ENCODE measurements at places on chromosomes 3 and 15.

- DNase-seq, result no peak
These were observed 48.3 kb upstream of the IQSEC1 start for GRCh38 chr3:13121553-13122001.

GRCh38 chr3:59150039-59150438 lies 100.2 kb upstream of the CFAP20DC start:
- no peak for DNase-seq

GRCh38 chr3:12965999-12966846 lies 107.0 kb downstream of the IQSEC1 start:
- no peak for DNase-seq

DNA sequence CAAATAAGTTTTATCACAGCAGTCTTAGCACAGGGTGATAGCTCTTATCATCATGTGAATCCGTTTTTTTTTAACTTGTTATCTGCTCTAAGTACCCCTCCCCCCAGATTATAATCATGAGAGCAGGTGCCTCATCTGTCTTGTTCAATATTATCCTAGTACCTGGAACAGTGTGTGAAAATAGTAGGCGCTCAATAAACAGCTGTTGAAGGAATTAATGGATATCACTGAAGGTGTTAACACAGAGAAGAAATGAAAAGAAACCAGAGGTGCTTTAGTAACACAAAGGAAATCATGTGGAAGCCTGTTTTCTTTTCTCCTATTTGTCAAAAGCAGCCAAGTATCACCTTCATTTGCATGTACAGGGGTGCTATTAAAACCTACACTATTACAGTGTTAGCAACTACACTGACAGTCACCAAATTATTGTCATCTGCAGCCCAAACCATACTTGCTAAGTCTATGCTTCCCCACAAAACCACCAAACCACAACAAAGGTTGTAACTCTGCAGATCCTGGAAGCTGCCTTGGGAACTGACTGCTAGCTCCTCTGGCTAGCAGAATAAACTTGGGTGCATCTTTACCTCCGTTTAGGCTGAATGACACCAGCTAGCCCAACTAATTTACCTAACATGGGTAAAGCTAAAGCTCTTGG lies 2.9 kb downstream of the XPC start:
- no peak for DNase-seq

DNA sequence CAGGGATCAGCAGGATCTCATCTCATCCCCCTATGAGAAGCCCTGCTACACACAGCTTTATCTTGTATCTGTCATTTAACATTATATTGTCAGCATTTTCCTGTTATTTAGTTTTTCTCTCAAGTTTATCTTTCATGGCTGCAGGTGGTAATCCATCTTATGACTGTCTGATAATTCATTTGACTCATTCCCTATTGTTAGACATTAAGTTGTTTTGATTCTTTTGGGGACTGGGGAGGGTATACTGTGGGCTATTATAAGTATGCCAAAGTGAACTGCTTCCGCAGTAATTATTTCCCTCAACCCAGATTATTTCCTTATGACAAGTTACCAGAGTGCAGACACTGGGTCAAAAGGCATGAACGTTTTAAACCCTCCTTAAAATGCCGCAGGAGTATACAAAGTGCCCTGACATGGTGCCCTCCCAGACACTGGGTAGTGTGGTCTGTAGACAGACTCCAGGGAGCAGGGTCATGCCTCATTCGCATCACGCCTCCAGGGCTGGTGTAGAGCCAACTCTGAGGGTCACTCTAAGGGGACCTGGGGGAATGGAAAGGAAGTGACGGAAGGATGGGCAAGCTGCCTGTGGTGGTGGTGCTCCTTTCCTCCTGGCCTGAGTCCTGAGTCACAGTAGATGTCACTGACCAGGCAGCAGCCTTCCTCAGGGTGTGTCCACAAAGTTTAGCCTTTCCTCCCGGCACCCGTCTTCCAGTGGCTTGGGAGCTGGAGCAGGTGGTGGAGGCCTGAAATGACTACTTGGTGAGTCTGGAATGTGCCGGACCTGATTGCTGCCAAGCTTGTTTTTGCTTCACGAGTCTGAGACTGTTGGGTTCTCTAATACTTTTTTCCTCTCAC lies 11.6 kb downstream of the GPR160 start:
- DNase-seq, result no peak

GRCh38 chr3:18379647-18380046 lies 45.5 kb downstream of the SATB1 start:
- no peak for DNase-seq

GRCh38 chr15:75577401-75578172 lies 1.5 kb downstream of the PTPN9 start:
- DNase-seq, result no peak

GRCh38 chr3:64271631-64272030 lies 46.4 kb upstream of the PRICKLE2 start:
- DNase-seq, result no peak

- no peak for DNase-seq
These were observed 534.9 kb upstream of the ARRDC4 start for GRCh38 chr15:97425596-97425995.

DNA sequence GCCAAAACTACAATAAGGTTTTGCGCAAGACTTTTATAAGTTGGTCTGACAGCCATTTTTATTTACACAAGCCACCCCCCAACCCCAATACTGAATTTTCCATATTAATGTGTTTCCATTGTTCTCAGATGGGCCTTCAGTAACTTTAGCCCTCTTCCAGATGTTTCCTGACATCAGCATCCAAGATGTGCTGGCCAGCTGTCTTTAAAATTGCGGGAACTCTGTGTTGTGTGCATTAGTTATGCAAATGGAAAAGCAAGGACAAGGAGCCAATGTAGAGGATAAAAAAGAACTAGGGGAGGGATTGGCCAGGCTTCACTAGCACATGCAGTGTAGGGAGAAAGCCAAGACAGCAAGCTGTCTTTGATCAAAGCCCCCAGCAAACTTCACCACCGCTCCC lies 45.4 kb downstream of the COMMD2 start:
- no peak for DNase-seq

- DNase-seq, result no peak
These were observed 80.9 kb downstream of the C3orf38 start for GRCh38 chr3:88230638-88231037.

DNA sequence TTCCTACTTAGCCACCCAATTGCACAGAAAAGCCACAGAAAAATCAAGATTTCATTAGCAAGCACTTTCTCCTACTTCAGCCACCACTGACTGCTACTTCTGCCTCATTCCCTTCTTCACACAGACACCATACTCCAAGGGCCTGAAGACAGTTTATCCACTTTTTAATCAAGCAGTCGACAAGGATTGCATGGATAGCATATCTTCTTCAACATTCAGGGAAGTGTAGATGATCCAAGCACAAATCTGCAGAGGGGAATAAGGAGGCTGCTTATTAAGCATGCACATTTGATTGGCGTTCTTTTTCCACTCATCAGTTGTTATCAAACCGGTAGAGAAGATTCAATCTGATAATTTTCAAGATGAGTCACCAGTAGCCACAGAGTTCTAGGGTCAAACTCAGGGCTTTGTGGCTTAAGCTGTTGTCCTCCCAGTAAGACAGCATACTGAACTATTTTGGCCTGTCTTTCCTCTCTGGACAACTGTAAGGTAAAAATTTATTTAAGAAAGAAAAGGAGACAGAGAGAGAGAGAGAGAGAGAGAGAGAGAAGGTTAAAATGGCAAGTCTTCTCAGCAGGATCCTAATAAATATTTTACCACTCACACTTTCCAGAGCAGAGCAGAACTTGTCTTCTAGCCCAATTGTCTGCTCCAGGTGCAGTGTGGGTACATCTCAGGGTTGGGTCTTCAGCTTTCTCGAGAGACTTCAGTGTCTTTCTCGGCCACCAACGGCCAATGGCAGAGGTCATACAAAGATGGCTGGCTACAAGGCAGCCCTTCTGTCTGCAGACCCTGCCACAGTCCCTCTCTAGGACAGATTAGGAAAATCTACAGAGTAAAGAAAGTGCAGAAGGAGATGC lies 80.6 kb upstream of the BHLHE40 start:
- no peak for DNase-seq

DNA sequence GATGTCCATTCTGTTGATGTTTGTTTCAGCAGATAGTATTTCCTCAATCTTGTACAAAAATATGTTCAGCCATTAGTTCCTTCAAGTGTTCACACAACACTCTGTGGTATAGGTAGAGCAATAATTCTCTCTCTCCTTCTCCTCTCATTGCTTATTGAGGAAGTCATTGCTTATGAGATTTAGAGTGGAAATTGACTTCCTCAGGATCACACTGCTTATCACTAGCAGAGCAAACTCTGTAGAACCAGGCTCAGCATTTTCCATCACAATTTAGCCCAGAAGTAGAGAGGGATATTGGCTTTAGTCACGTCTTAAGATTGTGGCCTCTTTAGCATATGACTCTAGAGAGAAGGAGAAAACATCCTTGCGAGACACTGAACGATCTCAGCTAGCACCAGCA lies 31.2 kb downstream of the RAB11A start:
- no peak for DNase-seq

GRCh38 chr3:178504128-178504527 lies 32.1 kb upstream of the KCNMB2 start:
- no peak for DNase-seq

DNA sequence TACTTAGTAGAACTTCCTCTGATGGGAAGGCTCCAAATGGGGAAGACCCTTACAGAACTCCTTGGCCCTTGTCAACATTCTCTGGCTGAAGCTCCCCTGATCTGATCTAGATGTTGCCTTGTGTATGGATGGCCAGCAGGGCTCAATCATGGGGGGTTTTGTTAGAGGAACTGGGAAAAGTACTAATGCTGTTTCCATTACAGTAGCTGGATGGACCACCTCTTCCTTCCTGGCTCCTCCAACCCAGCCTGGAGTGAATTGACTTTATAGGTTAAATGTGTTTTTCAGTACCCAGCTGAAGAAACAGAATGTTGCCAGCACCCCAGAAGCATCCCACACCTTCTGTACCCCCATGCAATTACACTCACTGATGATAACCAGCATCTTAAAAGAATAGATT lies 22.7 kb upstream of the CLEC3B start:
- no peak for DNase-seq

- peak; percentile 45 for DNase-seq
These were observed 101.6 kb downstream of the ZPLD1 start for GRCh38 chr3:102536456-102536855.

- DNase-seq, result no peak
These were observed 97.7 kb upstream of the ATP2B2 start for GRCh38 chr3:10602769-10603768.

DNA sequence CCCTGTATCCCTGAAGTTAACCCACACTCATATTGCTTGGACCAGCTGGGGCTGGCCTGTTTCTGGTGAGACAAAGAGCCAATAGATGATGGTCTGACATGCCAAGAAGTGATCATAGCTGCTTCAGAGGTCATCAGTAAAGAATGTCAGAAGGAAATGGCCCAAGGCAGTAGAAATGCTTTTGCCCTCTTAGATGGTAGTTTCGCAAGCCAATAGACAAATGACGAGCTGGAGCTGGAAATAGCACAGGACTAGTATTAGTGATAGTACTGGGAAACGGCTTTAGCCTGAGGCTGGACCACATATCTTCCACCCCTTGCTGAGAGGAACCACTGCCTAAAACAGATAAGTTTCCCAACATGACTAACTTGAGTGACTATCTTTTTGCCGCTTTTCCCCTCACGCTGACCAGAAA lies 176.1 kb upstream of the THBS1 start:
- no peak for DNase-seq

DNA sequence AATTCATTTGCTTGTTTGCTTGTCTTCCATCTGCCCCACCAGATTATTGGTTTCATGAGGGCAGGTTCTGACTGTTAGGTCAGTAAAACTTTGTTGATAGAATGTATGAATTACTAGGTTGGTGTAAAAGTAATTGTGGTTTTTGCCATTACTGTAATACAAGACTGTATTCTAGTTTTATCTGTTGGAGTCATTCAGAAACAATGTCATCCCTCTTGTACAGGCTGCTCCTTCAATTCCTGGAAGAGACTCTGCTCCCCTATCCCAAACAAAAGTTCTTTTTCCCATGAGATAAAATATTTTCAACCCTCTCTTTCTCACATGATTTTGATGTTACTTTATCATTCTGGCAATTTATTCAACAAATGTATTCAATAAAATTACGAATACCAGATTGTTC lies 115.0 kb downstream of the CHST2 start:
- DNase-seq, result no peak

DNA sequence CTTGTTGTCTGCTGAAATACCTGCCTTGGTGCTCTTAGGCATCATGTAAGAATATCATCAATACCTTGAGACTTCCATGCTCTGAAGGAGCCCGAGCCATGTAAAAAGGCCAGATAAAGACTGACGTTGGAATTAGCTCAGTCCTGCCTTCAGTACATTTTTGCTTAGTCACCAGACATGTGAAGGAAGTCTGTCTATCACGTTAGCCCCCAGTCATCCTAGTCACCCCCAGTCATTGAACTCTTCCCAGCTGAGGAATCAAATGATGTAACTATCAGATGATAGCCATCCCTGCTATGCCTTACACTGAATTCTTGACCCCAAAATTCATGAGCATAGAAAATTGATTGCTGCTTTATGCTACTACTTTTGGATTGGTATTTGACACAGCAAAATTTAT lies 351.2 kb upstream of the SGO1 start:
- DNase-seq, result no peak

- peak; percentile 58 for DNase-seq
These were observed at the start of gene SLCO3A1 for GRCh38 chr15:91853511-91853947. Gene SLCO3A1 (plus strand): TSS chr15:91853708.

DNA sequence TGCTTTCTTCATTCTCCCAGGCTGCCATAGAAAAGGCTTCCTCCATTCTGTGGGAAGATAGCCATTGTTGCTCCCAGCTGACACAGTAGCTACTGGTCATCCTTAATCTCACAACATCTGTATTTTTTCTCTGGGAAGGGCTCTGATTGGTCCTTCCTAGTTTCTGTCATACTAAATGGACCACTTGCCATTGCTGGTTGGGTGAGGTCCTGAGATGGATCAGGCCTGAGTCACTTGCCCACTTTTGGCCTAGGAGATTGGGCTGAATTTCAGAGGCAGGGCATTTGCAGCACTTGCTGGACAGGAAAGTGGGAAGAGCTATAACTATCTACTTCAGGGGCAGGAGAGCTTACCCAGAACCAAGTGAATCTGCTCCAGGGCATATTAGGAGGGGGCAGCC lies 106.5 kb upstream of the PROK2 start:
- DNase-seq, result no peak

- no peak for DNase-seq
These were observed 67.9 kb upstream of the AKAP13 start for GRCh38 chr15:85312486-85312885.

DNA sequence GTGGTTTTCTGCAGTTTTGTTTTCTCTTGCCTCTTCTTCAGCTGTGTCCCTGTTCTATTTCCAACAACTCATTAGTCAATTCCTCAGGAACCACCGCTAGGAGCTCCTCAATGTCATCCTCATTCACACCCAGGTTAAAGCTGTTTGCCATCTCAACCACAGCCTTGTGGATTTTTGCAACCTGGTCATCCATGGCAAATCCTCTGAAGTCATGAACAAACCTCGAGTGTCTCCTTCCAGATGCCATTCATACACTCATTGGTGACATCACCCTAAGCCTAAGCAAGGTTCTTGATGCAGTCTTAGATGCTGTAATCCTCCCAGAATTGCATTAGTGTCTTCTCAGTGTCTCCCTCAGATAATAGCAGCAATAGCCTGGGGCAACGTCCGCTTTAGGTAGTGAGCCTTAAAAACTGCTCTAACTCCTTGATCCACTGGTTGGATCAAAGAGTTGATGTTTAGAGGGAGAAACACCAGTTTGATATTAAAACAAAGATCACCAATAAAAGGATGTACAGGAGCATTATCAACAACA lies 31.5 kb upstream of the ZNF502 start:
- no peak for DNase-seq

GRCh38 chr3:50248387-50248786 lies 12.4 kb downstream of the GNAI2 start:
- no peak for DNase-seq

Measured in HEK293T (cell line).